Stimulated activated CD4-positive, alpha-beta T cell treated with anti-CD3 and anti-CD28 coated beads, Interleukin-1b, Interleukin-23, amount 100 ng/mL, for 1 hour (primary cell): ENCODE measurements at places on chromosomes 13 and 19.
A peak's percentile ranks its signal among the peaks of the same experiment; 100 is the strongest.

DNA sequence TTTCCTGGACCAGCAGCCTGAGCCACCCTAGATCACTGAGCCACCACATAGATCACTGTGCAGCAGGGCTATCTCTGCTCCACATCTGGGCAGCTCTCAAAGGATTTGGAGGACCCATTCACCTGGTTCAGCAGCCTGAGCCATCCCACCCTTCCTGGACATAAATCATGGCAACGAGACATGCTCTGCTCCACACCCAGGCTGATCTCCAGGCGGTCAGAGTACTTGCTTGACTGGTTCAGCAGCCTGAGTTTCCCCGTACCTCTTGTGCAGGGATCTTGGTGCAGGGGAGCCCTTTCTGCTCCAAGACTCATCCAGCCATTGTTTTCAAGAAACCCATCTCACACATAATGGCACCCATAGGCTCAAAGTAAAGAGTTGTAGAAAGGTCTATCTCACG, 195.3 kb downstream of the LIG4 start:
- DNase-seq, result no peak

DNA sequence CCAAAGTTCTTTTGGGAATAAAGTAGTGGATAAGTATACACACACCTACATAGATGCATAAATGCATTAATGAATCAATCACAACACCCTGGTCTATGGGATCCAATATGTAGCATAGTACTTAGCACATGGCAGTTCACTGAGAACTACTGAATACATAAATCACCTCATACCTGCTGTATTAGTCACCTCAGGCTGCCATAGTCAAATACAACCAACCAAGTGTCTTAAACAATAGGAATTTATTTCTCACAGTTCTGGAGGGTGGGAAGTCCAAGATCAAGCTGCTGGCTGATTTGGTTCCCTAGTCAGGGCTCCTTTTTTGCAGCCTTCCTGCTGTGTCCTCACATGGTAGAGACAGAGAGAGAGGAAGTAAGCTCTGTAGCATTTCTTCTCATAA, 228.2 kb downstream of the NHLRC3 start:
- no peak for DNase-seq

DNA sequence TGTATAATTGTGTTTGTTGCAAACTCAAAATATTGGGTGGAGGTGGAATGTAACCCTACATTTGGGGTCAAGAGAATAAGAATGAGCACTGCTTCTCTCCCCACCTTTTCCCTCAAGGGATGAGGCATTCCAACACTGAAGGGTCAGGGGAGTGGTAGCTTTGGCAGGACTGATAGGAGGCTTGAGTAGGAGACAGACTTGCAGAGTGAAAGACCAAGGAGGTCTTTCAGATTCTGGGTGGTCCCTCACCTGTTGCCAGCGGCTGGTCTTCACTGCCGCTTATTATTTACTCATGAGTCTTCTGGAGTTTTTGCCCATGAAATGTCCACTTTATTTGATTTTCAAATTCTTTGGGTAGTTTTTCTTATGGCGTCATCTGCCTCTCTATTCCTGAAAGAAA, 118.8 kb downstream of the LMO7 start:
- DNase-seq, result no peak

GRCh38 chr19:13742756-13743155, 21.6 kb upstream of the MRI1 start:
- no peak for DNase-seq

- no peak for DNase-seq
Observed at GRCh38 chr13:40801255-40802217, 12.1 kb downstream of the SLC25A15 start.

DNA sequence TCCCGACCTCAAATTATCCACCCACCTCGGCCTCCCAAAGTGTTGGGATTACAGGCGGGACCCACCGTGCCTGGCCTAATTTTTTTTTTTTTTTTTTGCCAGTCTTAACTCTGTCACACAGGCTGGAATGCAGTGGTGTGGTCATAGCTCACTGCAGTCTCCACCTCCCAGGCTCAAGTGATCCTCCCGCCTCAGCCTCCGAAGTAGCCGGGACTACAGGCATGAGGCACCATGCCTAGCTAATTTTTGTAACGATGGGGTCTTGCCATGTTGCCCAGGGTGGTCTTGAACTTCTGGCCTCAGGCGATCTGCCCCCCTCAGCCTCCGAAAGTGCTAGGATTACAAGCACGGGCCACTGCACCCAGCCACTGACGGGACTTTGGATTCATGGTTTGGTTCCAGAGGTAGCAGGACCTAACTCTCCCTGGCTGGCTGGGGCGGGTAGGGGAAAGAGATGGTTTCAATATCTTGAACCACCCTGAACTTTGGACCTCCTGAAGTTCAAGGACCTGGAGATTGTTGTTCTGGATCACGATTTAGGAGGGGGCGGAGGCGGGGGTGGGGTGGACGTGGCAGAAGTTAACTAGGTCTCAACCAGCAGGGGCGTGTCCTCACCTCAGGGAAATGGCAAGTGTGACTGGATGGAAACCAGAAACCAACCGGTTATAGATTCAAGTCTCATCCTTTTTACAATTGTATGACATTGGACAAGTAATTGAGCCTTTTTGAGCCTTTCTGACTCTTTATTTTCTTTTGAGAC, 40.8 kb downstream of the IER2 start:
- no peak for DNase-seq

GRCh38 chr13:38520041-38520440, 166.8 kb upstream of the FREM2 start:
- DNase-seq, result no peak

GRCh38 chr19:4531562-4532165, 3.4 kb downstream of the PLIN5 start:
- no peak for DNase-seq

- no peak for DNase-seq
Observed at GRCh38 chr19:18789422-18789869, 1.7 kb downstream of the COMP start.

GRCh38 chr19:32130332-32130731, 215.1 kb upstream of the ZNF507 start:
- DNase-seq, result no peak

GRCh38 chr13:84865783-84866221, 933.4 kb downstream of the SLITRK6 start:
- no peak for DNase-seq

GRCh38 chr19:58084596-58085347, 13.3 kb downstream of the ZSCAN18 start:
- no peak for DNase-seq

DNA sequence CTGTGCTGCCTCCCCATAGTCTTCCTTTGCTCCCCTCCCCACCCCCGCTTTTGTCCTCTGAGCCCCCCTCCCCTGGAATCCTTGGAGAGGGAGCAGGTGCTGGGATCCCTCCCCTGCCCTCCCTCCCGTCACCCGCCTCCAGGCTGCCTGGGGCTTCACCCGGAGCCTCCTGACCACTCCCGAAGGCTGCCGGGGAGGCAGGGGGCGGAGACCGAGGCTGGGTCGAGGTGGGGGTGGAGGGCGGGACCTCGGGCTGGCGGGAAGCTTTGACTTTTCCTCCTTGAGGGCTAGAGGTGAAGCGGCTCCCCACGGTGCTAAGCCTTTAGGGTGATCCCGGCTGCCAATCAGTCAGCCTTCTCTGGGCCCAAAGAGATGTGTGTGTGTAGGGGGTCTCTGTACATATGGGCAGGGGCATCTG, 1.5 kb downstream of the KMT5C start:
- DNase-seq, result peak; percentile 41

- no peak for DNase-seq
Observed at GRCh38 chr13:33081666-33082065, 65.4 kb downstream of the KL start.

- DNase-seq, result no peak
Observed at GRCh38 chr13:32001154-32001768, 30.3 kb upstream of the FRY start.

- DNase-seq, result no peak
Observed at GRCh38 chr13:25084096-25084495, 11.8 kb upstream of the PABPC3 start.

DNA sequence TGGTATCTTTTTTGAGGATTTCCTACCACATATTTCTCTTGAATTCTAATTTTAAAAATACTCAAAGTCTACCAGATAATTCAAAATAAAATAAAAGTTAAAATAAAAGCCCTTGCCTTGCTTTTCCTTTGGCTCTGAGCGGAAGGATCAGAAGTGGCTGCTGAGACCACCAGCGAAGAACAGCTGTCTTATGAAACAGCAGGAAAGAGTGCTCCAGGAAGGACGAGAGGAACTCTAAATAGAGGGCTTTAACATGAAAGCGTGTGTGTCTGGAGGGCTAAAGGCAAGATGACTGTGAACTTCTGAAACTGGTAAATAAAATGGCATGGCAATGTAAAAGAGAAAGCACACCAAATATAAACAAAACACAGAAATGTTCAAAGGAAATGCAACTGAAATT, 521.5 kb upstream of the SPRY2 start:
- DNase-seq, result no peak

DNA sequence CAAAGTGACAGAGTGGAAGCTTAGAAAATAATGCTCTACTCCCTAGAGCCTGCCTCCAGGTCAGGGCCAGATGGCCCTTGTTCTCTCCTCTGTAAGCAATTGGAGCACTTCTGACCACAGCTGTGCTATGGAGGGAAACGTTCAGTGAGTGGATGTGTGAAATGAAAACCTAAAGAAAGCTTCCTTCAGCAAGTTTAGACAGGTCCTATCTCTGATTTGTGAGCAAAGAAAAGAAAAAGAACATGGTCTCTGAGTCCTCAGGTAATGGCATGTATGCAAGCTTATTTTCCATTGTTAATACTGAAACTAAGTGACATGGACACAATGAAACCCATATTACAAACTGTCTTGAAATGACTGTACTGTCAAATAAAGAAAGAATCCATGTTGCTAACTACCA, 1486.8 kb downstream of the EFNB2 start:
- DNase-seq, result no peak

- DNase-seq, result no peak
Observed at GRCh38 chr13:72561791-72562190, 165.6 kb downstream of the MZT1 start.

GRCh38 chr13:46899801-46900200, 2.9 kb upstream of the HTR2A start:
- DNase-seq, result no peak

- no peak for DNase-seq
Observed at GRCh38 chr13:32310134-32310706, 4.9 kb downstream of the ZAR1L start.

GRCh38 chr13:34076943-34077703, 259.2 kb downstream of the RFC3 start:
- DNase-seq, result no peak

- no peak for DNase-seq
Observed at GRCh38 chr19:2699413-2700140, 2.9 kb downstream of the GNG7 start.

GRCh38 chr13:45102136-45102507, 18.2 kb upstream of the GTF2F2 start:
- DNase-seq, result no peak

DNA sequence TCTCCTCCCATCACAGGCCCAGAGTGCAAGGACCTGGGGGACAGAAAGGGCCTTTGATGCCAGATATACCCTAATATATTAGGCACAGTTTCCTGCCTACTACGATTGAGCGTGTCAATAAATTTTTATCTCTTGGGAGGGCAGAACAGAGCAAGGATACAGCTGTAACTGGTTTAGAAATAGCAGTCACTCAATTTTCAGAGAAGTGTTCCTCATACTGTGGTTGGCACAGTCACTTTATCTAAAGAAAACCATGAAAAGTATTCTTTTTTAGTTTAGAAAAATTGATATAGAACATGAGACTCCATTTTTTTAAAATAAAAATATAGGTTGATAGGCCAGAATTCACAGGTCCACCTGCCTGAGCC, 460 bp upstream of the ZNF155 start:
- no peak for DNase-seq

GRCh38 chr19:13016245-13016627, 21.0 kb downstream of the NFIX start:
- DNase-seq, result no peak

GRCh38 chr13:76812206-76812897, 73.9 kb downstream of the KCTD12 start:
- DNase-seq, result no peak

DNA sequence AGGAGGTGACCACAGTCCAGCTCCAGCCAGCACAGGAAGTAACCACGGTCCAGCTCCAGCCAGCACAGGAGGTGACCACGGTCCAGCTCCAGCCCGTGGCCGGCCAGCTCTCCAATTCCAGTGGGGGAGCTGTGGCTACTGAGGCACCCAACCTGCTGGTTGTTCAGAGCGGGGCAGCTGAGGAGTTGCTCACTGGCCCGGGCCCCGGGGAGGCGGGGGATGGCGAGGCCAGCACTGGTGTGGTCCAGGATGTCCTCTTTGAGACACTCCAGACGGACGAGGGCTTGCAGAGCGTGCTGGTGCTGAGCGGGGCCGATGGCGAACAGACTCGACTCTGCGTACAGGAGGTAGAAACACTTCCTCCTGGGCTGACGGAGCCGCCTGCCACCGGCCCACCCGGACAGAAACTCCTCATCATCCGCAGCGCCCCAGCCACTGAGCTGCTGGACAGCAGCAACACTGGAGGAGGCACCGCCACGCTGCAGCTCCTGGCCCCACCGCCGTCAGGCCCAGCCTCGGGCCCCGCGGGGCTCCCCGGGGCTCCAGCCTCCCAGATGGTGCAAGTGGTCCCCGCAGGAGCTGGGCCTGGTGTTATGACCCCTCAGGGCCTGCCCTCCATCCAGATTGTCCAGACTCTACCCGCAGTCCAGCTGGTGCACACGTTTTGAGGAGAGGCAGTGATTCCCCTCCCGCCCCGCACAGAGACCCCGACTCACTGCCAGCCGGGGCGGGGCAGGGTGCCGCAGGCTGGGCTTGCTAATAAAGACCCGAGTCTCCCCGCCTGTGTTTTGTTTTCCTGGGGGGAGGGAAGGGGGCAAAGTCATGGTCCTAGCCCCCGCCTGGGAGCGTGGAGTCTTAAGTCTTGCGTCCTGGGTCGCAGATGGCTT, 1.0 kb upstream of the NAT14 start:
- no peak for DNase-seq

- DNase-seq, result no peak
Observed at GRCh38 chr19:45468159-45468651, 409 bp downstream of the FOSB start.

DNA sequence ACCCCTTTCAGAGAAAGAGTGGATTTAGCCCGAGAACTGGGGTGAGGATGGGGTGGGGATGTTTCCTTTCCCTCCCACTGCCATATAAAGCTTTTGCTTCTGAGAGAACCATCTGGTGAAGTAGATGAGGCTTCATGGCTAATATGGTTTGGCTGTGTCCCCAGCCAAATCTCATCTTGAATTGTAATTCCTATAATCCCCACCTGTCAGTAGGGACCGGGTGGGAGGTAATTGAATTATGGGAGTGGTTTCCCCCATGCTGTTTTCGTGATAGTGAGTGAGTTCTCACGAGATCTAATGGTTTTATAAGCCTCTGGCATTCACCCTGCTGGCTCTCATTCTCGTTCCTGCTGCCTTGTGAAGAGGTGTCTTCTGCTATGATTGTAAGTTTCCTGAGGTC, 270.9 kb downstream of the LMO7 start:
- DNase-seq, result no peak
